Type B pancreatic cell (in vitro differentiated cells): ENCODE measurements at places on chromosomes 12 and 14.

- no peak for DNase-seq
These were observed 186.1 kb downstream of the FOXG1 start for GRCh38 chr14:28952666-28953065.

DNA sequence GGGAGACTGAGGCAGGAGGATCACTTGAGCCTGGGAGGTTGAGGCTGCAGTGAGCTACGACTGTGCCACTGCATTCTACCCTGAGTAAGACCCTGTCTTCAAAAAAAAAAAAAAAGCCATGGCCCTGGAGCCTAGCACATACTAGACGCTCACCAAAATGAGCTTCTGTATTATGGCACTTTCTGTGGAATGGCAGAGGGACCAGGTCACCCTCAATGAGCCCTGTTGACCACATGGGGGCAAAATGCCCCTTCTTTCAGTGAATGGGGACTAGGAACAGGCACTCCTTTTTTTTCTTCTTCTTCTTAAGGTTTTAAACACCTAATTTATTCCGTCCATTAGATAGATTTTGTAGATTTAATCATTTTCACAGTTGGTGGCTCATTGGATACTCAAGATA lies 50.5 kb downstream of the FAM222A start:
- peak; percentile 6 for DNase-seq

- DNase-seq = no peak
These were observed 53.9 kb downstream of the ANAPC7 start for GRCh38 chr12:110349514-110350151.

GRCh38 chr12:104495786-104496185 lies 39.0 kb downstream of the CHST11 start:
- no peak for DNase-seq

DNA sequence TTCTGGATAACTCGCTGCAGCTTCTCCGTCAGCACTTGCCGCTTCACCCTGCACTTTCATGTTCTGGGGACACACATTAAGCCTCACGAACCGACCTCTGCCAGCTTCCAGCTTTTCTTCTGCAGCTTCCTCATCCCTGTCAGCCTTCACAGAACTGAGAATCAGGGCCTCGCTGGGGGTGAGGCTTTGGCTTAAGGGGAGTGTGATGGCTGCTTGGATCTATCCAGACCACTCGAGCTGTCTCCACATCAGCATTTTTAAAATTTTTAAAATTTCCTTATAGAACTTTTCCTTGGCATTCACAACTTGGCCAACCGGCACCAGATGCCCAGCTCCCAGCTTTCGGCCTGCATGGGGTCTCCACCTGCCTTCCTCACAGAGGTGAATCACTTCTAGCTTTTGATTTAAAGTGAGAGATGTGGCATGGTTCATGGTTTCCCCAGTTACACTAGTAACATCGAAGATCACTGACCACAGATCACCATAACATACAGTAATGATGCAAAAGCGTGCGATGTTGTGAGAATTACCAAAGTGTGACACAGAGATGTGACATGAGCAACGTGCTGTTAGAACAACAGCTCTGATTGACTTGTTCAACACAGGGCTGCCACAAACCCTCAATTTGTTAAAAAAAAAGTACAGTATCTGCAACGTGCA lies 139.1 kb upstream of the C14orf180 start:
- peak; percentile 59 for DNase-seq

DNA sequence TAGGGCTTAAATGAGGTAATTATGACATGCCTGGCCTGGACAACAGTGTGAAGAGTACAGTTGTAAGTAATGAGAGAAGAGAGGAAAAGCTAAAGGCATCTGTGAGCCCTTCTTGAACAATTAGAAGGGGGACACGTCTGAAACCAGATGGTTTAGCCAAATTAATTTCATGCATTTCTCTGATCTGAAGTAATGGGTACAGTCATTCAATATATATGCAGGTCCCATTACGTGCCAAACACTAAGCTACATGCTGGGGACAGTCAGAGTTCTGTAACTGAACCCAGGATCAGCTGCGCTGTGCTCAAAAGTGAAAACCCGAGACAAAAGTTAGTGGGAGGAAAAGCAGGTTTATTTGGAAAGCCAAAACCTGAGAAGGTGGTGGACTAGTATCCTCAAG lies 207.2 kb upstream of the TMTC1 start:
- no peak for DNase-seq

GRCh38 chr12:122145505-122146330 lies 28.3 kb downstream of the IL31 start:
- DNase-seq = no peak

- no peak for DNase-seq
These were observed 46.2 kb downstream of the ACACB start for GRCh38 chr12:109162551-109162950.

DNA sequence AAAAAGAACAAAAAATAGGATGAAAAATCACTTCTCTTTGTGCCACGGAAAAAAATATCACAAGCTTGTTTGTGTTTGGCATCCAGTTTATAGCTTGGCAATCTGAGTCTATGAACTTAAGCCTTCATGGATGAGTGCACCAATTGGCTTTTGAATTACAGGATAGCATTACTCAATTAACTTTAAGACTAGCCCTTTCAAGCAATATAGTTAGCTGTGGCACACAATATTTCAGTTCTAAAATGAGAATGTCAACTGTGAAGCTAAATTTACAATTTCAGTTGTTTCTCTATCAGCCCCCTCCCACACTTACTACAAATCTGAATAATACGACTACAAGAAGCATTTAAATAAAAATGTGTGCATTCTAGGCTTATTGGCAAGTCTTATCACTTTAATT lies 8.3 kb downstream of the RERG start:
- no peak for DNase-seq

DNA sequence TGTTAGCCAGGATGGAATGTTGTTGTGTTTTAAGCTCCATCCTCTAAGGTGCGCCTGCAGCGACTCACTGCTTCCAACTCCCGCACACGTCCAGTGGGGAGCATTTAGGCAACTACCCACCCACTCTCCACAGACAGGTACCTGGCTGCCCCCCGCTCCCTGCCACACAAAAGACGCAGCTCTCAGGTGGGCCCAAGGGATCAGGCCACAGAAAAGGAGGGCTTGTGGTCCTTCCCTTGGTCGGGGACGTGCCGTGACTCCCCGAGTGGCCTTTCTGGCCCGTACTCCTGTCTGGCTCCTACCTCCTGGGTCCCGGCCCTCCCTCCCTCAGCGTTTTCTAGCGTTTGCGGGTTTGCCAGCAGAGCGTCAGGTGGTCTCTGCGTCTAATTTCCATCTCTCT lies 16.2 kb downstream of the TEDC1 start:
- DNase-seq = no peak

- DNase-seq = no peak
These were observed 2.9 kb upstream of the B3GNT4 start for GRCh38 chr12:122200541-122201175.

DNA sequence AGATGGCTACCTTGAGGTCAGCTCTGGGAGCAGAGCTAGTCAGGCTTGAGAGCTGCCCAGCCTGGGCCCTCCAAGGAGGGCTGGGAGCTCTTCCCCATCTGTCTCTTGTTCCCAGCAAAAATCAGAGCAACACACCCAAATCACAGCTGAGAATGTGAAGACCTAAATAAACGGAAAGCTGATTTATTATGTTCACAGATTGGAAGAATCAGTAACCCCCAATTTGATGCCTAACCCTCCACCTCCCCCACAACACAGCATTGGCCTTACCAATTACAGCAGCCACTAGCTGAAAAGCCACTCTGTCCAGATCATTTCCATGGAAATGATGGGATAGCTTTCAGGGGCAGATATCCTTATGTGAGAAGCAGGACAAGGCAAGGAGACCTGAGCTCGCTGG lies 7.1 kb upstream of the ACTN1 start:
- DNase-seq = no peak

GRCh38 chr14:84343656-84344055 lies 1186.3 kb upstream of the FLRT2 start:
- DNase-seq = no peak

GRCh38 chr12:47651368-47652254 lies 54.2 kb downstream of the RPAP3 start:
- no peak for DNase-seq

- no peak for DNase-seq
These were observed 292.9 kb downstream of the MED13L start for GRCh38 chr12:115984616-115985015.

DNA sequence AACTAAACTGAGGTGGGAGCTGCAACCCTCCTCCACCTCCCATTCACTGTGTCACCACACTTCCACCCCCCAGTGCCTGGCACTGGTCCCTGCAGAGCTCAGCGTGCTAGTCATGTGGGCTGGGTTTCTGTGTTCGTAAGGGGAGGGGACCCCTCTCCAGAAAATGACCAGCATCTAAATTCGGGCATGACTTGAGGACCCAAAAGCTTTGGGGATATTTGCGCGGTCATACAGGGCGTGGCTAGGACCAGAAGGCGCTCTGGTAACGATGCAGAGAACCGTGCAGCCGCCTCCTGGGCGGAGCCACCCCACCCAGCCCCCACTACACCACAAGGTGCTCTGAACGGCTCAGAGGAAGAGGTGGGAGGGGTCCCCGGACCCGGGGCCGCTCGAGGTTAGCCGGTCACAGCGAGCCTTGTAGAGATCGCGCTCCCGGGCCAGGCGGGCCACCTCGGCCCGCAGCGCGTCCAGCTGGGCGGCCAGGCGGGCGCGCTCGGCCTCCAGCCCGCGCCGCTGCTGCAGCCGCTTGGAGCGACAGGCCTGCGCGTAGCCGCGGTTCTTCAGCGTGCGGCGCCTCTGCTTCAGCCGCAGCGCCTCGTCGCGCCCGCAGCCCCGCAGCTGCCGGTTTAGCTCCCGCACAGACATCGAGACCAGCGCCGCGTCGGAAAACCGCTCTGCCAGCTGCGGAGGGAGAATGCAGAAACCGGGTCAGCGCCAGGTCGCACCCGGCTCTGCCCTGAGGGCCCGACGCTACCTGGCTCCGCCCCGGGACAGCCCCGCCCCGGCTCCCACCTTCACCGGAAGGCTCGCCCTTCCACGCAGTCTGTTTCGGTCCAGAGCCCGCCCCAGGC lies 9.8 kb downstream of the CPNE6 start:
- no peak for DNase-seq

DNA sequence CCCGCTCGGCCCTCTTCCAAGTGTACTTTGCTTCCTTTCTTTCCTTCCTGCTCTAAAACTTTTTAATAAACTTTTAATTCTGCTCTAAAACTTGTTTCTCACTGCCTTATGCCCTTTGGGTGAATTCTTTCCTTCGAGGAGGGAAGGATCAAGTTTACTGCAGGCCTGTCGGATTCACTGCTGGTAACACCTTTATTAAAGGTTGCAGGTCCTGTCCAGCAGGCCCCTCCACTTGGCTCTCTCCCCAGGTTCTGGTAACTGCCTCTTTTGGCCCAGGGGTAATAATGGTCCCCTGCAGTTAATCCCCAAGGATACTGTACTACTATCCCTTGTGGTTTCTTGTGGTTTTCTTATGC lies 152.7 kb upstream of the EEA1 start:
- DNase-seq = no peak

DNA sequence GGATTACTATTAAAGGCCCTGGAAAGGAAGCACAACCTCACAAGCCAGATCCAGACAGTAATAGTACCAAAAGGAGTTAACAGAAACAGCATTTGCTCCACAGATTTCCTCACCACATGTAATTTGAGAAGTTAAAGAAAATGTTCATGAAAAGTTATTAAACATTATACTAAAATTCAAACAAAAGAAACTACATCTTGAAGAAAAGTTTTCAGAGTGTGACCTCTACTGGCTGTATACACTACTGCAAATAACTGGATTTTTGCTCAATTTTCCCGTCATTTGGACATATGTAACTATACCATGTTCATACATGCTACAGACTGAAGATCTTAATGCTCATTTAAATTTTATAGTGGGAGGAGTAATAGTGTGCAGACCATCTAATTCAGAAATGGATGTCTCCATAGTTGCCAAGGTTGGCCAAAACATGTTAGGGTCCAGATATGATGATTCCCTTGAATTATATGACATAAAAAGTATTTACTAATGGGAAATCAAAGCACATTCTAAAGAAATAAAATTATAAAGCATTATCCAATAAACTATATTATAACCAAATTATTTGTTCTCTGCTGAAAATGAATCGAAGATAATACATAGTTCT lies 5.6 kb downstream of the KRR1 start:
- DNase-seq = no peak

GRCh38 chr14:101088714-101089113 lies 185.2 kb upstream of the RTL1 start:
- no peak for DNase-seq

GRCh38 chr12:11688379-11688778 lies 38.9 kb downstream of the ETV6 start:
- no peak for DNase-seq

GRCh38 chr14:49992901-49993339 lies 100.0 kb downstream of the ARF6 start:
- no peak for DNase-seq

- DNase-seq = no peak
These were observed 25.6 kb upstream of the SLC2A3 start for GRCh38 chr12:7961395-7962178.

- no peak for DNase-seq
These were observed 980 bp upstream of the LTBR start for GRCh38 chr12:6382982-6383381.

DNA sequence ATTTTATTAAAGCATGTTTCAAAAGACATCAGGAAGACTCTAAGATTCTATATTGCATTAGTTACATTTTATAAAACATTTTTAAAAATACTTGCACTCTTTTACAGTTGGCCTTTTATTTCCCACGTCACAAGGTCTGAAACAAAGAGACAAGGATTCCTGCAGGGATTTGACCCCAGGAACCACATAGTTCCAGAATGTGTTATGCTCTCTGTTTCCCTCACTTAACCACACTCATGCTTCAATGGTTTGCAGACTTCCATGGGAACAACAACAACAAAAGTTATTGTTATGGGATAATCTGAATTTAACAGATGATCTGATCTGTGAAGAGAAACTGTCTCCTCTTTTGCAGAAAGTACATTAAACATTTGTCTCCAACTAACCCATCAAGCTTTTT lies 104.3 kb upstream of the PPFIA2 start:
- no peak for DNase-seq

- no peak for DNase-seq
These were observed 2.0 kb upstream of the SCN8A start for GRCh38 chr12:51589060-51589459.

DNA sequence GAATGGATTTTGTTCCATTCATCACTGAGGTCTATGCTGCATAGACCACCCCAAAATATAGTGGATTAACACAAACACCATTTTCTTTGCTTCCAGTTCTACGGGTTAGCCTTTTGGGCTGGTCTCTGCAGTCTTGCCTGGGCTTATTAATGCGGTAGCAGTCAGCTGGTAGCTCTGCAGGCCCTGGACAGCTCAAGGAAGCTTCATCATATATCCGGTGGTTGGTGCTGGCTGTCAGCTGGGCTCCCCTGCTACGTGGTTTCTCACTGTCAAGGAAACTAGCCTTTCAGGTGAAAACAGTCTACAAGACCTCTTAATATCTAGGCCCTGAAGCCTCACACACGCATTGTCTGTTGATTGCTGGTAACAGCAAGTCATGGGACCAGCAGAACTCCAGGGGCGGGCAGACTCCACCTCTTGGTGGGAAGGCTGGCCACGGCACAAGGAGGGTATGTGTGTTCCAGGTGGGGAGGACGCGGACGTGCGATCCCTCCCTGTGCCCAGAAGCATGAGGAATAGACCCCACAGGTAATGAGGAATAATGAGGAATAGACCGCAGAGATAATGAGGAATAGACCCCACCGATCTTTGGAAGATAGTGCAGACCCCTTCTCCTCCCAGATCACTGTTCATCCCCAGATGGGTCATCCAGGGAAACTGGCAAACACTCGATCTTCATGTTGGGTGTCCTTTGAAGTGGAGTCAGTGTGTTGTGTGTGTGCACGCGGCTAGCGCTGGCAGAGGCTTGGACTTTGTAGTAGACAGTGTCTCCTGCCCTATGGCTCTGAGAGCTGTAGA lies 13.3 kb downstream of the TSPAN9 start:
- no peak for DNase-seq
